Fibroblast of skin of right quadriceps (primary cell): ENCODE measurements at places on chromosomes 7 and 10.

DNA sequence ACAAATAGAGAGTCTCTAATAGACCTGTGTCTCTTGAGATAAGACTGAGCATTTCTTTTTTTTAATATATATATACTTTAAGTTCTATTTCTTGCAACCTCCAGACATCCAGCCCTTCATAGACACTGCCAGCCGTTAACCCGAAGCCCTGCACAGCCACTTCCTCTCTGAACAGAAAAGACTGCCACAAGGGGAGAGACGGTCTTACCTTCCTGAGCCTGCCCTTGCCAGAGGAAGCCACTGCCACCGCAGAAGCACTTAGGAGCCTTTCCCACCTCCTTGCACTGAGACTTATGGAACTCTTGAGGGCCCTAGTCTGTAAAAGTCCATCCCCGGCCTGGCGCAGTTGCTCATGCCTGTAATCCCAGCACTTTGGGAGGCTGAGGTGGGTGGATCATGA, 31.8 kb upstream of the PRSS1 start:
- DNase-seq, result no peak

GRCh38 chr7:108067844-108068243, 62.3 kb downstream of the LAMB4 start:
- no peak for DNase-seq

- no peak for DNase-seq
Observed at GRCh38 chr7:112798274-112799159, 8.3 kb upstream of the TMEM168 start.

DNA sequence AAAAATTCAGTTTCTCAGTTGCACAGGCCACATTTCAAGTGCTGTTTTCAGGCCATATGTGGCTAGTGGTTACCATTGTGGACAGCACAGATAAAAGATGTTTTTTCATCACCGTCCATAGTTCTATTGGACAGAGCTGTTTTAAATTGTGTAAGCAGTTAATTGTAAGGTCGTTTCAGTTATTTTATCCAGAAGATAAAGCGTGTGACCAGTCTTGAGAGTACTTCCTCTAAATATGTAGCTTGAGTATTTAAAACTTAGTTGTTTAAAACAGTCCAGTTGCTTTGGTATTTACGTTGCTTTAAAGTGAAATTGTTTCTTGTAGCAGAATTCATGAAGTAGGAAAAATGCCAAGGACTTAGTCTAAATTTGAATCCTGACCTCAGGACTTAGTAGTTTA, 66.9 kb downstream of the ZNRF2 start:
- DNase-seq, result no peak
